Fibroblast of skin of abdomen (primary cell): ENCODE measurements at places on chromosomes 4 and X.

- peak; percentile 86 for DNase-seq
Observed at GRCh38 chr4:86831262-86832130, 17.7 kb downstream of the SLC10A6 start.

- DNase-seq: no peak
Observed at GRCh38 chr4:94695384-94695783, 62.4 kb upstream of the BMPR1B start.

GRCh38 chrX:1661048-1661921 is 46.4 kb downstream of the ASMT start:
- no peak for DNase-seq

GRCh38 chr4:87392183-87392582 is 1.2 kb upstream of the HSD17B11 start:
- DNase-seq: no peak

GRCh38 chr4:40173470-40173875 is 23.4 kb upstream of the RHOH start:
- DNase-seq: no peak
